Hepatic stellate cell (primary cell): ENCODE measurements at places on chromosomes 5 and 9.

DNA sequence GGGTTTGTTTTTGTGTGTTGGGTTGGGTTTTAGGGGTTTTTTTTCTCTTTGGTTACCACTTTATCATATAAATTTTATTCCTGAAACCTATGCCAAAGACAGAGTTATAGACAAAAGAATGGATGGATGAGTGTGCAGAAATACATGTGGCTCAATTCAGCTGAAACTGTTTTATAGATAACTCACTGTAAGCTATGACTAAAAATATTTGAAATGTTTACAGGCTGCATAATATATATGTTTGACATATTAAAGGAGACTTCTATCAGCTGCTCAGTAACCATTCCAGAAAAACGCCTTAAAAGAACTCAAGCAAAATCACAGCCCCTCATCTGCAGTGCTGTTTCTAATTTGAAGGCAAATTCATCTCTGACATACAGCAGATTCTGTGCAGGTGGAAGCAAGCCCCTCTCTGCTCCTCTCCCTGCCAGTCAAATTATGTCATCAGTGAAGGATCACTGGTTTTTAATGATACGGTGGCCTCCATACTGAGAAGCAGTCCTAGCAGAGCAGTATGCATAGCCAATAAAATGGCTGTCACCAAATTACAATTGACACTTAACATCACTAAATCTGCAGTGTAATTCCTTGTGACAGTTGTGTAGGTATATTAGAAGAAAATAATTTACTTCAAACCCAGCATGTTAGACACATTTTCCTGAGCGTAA, 301.6 kb downstream of the NR2F1-AS1 start:
- DNase-seq = no peak

GRCh38 chr9:14538526-14538925, 154.7 kb downstream of the ZDHHC21 start:
- no peak for DNase-seq

- peak; percentile 68 for DNase-seq
Observed at GRCh38 chr9:127336506-127337352, 60.2 kb upstream of the SLC2A8 start.

DNA sequence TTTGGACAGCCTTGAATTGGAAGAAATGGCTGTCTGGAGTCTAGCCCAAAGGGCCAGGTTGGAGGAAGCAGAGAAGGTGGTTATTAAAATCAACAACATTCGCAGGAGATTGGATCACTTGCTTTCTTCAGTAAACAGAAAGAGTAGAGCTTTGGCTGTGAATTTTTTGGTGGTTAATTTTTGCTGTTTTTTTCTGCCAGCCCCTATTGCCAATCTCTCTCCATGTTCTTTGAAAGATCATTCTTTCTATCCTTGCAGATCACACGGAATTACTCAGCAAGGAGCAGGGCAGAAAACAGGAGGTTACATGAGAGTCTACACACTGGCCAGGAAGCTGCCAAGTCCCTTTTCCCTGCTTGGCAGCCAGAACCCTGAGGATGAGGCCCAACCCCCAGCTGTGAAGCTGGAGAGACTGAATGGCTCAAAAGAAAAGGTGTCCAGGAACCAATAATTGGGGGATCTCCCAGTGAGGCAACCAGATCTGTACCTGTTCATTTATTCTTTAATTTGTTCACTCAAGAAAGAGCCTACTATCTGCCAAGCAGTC, 13.0 kb downstream of the GLRX start:
- no peak for DNase-seq

DNA sequence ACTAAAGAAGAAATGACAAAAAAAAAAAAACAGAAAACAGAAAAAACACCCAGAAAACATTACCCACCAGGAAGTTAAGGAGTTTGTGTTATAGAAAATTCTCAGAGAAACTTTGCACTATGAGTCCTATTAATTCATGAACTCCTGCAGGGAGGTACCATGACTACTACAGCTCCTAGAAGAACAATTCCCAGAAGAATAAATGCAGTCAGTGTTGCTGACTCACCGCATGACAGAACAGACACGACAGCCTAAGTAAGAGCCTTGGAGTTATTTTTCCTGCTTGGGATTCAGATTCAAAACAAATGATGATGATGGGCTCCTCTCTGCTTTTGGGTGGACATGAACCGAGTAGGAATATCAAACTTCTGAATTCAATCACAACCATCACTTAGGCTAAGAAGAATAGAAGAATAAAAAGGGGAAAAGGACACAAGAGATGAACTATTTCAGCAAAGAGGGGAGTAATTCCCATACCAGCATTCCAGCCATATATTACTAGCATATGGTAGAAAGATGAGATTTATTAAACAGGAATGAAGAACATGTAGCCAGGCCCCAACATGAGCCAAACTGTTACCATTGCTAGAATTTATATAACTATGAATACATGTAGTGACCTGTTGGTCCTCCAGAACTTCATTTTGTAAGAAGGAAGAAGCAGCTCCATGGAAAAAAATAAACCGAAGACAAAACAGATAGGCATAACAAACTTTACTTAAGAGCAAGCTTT, 209.6 kb upstream of the PDE4D start:
- DNase-seq = peak; percentile 4

DNA sequence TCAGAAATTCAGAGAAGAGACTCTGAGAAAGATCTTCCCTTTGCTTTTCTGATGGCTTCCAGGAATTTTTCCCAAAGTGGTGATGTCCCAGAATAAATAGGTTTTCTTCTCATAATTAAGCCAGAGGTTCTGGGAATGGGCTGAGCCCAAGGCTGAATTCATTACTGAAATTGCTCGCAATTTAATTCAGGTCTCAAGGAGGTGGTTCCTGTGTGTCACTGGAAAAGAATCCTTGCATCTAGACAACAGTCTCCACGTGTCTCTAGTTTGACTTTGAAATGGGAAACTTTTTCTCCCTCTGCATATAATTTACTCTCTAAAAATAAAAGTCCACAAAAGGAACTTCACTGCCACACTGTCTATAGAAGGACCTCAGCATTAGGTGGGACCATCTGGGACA, 27.8 kb upstream of the STX17 start:
- no peak for DNase-seq

GRCh38 chr9:130186839-130187522, 14.8 kb downstream of the NCS1 start:
- peak; percentile 95 for DNase-seq

DNA sequence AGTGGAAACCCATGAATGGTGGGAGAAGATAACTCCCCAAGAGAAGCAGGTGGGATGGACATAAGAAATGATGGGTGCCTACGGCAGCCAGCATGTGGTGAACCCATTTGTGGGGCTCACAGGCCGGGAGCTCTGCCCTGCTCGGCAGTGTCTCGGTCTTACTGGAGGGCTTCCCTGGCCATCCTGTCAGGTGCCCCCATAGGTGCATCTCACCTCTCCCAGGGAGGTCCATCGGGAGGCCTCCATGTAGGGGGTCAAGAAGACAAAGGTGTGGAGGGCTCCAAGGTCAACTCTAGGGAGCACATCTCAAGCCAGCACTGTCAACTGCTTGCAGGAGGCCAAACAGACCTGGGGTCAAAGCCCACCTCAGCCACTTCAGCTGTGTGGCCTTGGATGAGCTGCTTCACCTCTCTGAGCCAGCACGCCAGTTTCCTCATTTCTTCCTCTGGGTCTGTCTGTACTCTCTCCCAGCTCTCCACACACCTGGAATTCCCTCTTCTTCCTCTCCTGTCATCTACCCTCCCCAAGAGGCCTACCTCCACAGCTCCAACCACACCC, 10.5 kb upstream of the ADGRD2 start:
- no peak for DNase-seq

DNA sequence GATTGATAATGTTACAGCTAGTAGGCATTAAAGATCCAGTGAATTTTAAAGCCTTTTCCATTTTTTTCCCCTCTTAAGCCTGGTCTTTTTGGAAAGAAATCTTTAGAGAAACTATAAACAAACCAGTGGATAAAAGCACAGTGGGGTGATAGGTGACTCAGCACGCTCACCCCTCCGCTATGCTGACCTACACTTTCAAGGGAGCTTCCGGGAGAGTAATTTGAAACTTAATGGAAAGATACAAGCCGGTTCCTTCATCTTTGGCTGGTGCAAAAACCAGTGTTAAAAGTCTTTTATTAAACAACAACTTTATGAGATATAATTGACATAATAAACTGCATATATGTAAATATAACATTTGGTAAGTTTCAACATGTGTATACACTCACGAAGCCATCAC, 27.0 kb upstream of the ALDOB start:
- DNase-seq = peak; percentile 57

- DNase-seq = no peak
Observed at GRCh38 chr5:62152394-62153087, 153.5 kb upstream of the KIF2A start.

- no peak for DNase-seq
Observed at GRCh38 chr5:67969631-67970030, 245.9 kb upstream of the PIK3R1 start.

GRCh38 chr5:14109041-14109747, 33.9 kb upstream of the TRIO start:
- no peak for DNase-seq

- DNase-seq = no peak
Observed at GRCh38 chr5:115381911-115382662, 85.6 kb upstream of the CCDC112 start.

- DNase-seq = no peak
Observed at GRCh38 chr9:114953046-114953445, 22.7 kb upstream of the TNFSF8 start.

- peak; percentile 36 for DNase-seq
Observed at GRCh38 chr9:117073539-117074341, 341.1 kb downstream of the ASTN2 start.

DNA sequence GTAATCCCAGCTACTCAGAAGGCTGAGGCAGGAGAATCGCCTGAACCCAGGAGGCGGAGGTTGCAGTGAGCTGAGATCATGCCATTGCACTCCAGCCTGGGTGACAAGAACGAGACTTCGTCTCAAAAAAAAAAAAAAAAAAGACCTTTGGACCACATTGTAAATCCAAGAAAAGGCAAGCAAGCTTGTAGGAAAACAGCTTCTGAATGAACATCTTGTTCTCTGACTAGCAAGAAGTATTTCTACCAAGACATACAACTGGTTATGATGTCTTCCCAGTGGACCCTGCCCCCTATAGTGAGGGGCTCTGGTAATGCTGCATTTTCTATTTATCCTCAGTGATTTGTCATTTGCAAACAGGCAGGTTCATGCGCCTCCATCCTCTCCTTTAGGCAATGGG, 4.5 kb upstream of the EIF4EBP3 start:
- no peak for DNase-seq
